ENCODE measurements at places on chromosomes 3 and 15. TPM values are rescaled to one million over a fixed set of nuclear protein-coding genes. Genes with fewer than 3 reads are reported as not detected.

Gene MAGI1
- 4.0 TPM for total RNA-seq

Gene GOLGA6L7
- not detected for total RNA-seq

Gene GOLGA6L6
- not detected for total RNA-seq

Gene TRH
- not detected for total RNA-seq

Gene NCBP2
- 46.2 TPM for total RNA-seq

Gene SETD5
- total RNA-seq = 42.2 TPM

Gene GOLGA6B
- not detected for total RNA-seq

Gene MINAR1
- total RNA-seq = 0.49 TPM

Gene PDZRN3
- total RNA-seq = not detected

Gene SLC38A3
- total RNA-seq = 0.15 TPM

Gene TMEM207
- total RNA-seq = not detected

Gene PIGZ
- total RNA-seq = 1.6 TPM

Gene CLDN18
- total RNA-seq = not detected

Gene SRGAP3
- 1.4 TPM for total RNA-seq

Gene PRSS50
- not detected for total RNA-seq

Gene SOX2
- total RNA-seq = 0.41 TPM

Gene ZNF662
- not detected for total RNA-seq

Gene LRRIQ4
- not detected for total RNA-seq

Gene IL17RB
- total RNA-seq = 0.67 TPM

Gene SCAMP5
- total RNA-seq = 12.5 TPM

Gene NDN
- total RNA-seq = 0.03 TPM

Gene HYKK
- 5.8 TPM for total RNA-seq

Gene HRH1
- 6.9 TPM for total RNA-seq

Gene SUSD5
- total RNA-seq = 3.7 TPM

Gene RAB8B
- total RNA-seq = 11.6 TPM

Gene TPRG1
- 0.18 TPM for total RNA-seq

Gene RFX7
- total RNA-seq = 12.1 TPM

Gene LEKR1
- total RNA-seq = 1.0 TPM

Gene LDHAL6B
- total RNA-seq = not detected

Gene PLSCR2
- not detected for total RNA-seq

Gene LNP1
- total RNA-seq = 0.80 TPM

Gene P2RY13
- total RNA-seq = not detected

Gene CDCP1
- total RNA-seq = 6.5 TPM

Gene SLC51A
- total RNA-seq = not detected

Gene GOLGA8M
- total RNA-seq = 0.07 TPM

Gene PRICKLE2
- total RNA-seq = 2.2 TPM

Gene SHC4
- total RNA-seq = 0.92 TPM

Gene PYGO1
- 7.2 TPM for total RNA-seq
